ENCODE measurements at places on chromosomes 4 and X.

GRCh38 chr4:124738994-124739393, 26.5 kb upstream of the ANKRD50 start:
- DNase-seq, result no peak
- no peak overlapping the region for H3K4me3 ChIP-seq
- H3K27me3 ChIP-seq, result no peaks in the 10 kb centered on the region
- H3K4me1 ChIP-seq, result no peaks in the 10 kb centered on the region
- H3K27ac ChIP-seq, result no peak overlapping the region

DNA sequence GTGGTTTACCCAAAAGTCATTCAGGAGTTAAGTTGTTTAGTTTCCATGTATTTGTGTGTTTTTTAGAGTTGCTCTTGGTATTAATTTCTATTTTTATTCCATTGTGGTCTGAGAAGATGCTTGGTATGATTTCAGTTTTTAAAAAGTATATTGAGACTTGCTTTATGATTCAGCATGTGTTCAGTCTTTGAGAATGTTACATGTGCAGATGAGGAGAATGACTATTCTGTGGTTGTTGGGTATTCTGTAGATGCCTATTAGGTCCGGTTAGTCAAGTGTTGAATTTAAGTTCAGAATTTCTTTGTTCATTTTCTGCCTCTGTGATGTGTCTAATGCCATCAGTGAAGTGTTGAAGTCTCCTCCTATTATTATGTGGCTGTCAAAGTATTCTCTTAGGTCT, 249.4 kb downstream of the ARHGAP10 start:
- DNase-seq, result no peak
- H3K27ac ChIP-seq, result no peak overlapping the region
- H3K4me1 ChIP-seq, result peaks cover 31% of the 10 kb centered on the region
- H3K27me3 ChIP-seq, result no peaks in the 10 kb centered on the region
- H3K4me3 ChIP-seq, result no peak overlapping the region

DNA sequence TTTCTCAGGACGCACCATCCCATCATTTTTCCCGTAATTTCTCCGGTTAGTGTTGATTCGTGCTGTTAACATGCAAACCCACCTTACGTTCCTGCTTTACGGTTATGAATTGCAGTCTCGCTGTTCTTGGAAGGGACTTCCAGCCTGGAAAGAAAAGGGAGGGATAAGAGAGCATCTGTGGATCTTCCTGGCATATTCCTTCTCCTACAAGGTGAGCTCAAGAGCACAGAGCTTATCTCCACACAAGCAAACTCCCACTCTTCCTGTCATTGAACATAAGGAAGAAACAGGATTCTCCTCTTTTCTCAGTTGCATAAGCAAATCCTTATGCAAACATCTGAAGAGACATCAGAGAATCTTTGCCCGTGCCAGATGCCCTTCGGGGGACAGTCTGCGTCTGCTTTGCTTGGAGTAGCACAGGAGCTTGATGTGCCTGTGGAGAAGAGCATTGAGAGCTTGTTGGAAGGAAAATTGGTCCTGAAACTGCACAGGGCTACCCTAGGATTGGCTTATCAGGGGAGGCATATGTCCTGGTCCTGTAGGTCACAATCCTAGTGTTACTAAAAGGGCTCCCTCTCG, 127.0 kb downstream of the ASMT start:
- H3K4me1 ChIP-seq, result no peaks in the 10 kb centered on the region
- H3K27me3 ChIP-seq, result no peaks in the 10 kb centered on the region
- H3K36me3 ChIP-seq, result peaks cover 55% of the 10 kb centered on the region
- no peak overlapping the region for H3K4me3 ChIP-seq
- no peak for DNase-seq

DNA sequence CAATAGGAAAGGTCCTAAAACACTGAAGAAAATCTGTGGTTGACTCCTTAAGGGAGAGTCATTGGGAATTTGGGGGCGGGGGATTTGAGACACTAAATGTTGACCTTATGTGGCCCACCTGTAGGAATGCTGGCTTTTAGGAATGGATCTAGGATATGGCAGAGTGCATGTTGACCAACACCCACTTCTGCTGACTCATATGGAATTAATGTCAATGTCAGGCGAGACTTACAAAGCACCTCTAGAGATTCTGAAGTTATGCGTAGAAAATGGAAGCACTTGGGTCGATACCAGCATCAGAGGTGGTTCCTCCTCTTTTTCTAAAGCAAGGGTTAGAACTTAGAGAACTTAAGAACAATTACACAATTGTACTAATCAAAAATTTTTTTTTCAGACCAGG, 100.6 kb upstream of the CBR4 start:
- no peaks in the 10 kb centered on the region for H3K27me3 ChIP-seq
- H3K27ac ChIP-seq, result no peak overlapping the region
- no peaks in the 10 kb centered on the region for H3K36me3 ChIP-seq
- no peak for DNase-seq
- H3K4me3 ChIP-seq, result no peak overlapping the region
- H3K4me1 ChIP-seq, result no peaks in the 10 kb centered on the region

DNA sequence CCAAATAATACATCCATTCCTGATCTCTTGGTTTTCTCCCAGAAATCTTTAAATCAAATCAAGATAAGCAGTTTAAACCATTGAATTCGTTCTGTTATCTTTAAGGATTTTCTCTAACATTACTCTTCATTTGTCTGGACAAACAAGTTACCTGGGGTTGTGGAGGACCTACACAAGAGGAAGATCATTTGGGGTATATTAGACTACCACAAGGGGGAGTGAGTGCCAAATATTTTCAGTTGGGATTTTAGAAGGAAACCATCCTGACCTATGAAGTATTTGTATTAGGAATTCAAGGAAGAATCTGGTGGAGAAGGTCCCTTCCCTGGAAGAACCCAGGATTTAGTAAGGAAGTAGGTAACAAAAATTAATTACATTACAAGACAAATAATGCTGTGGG, 12.0 kb upstream of the DCHS2 start:
- no peak for DNase-seq
- H3K4me1 ChIP-seq, result no peaks in the 10 kb centered on the region
- H3K4me3 ChIP-seq, result no peak overlapping the region
- H3K36me3 ChIP-seq, result no peaks in the 10 kb centered on the region
- H3K27ac ChIP-seq, result no peak overlapping the region
